ENCODE measurements at places on chromosomes 16 and 17.

DNA sequence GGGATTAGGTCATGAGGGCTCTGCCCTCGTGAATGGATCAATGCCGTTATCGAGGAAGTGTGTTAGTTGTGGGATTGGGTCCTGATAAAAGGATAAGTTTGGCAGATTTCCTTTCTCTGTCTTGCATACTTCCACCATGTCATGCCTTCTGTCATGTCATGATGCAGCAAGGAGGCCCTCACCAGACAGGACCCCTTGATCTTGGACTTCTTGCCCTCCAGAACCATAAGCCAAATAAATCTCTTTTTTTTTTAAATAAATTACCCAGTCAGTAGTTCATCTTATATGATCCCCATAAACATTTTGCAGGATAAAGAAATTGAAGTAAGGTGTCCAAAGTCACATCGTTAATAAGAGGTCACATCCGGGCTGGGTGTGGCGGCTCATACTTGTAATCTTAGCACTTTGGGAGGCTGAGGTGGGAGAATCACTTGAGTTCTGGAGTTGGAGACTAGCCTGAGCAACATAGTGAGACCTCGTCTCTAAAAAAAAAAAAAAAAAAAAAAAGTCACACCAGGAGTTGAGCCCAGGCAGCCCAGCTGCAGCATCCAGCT is 25.2 kb downstream of the HEXIM2 start:
- DNase-seq, result no peak

DNA sequence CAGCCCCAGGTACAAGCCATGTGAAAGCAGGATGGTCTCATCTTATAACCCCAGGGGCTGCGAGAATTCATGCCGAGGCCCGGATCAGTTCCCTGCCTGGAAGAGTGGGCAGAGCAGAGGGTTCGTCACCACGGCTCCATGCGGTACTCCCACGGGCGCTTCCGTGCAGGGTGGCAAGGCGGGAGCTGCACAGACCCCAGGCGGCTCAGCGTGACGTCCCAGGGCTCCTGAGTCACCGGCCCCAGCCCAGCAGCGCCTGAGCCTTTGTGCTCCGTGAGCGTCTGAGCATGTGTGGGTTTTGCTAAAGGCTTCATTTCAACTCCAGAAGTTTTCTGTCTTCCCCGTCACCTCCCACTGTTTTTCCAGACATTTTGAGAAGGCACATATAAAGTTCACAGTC is 71.2 kb upstream of the CHMP6 start:
- DNase-seq, result no peak

- DNase-seq, result no peak
Observed at GRCh38 chr17:57810721-57811637, 38.9 kb downstream of the MRPS23 start.

DNA sequence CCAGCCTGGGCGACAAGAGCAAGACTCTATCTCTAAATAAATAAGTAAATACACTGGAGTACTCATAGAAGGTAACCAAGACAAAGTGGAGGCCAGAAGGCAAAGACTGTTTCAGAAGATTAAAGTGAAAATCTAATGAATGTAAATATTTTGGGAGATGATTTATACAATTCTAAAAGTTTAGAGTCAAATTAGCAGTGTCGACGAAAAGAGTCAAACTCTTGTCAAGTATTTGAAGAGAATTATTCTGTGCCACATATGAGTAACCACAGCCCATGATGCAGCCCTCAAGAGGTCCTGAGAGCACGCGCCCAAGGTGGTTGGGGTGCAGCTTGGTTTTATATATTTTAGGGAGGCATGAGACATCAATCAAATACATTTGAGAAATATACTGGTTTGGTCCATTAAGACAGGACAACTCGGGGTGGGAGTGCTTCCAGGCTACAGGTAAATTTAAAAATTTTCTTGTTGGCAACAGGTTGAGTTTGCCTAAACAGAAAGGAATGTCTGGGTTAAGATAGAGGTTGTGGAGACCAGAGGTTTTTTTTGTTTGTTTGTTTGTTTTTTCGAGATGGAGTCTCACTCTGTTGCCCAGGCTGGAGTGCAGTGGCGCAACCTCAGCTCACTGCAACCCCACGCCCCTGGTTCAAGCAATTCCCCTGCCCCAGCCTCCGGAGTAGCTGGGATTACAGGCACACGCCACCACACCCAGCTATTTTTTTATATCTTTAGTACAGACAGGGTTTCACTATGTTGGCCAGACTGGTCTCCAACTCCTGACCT is 3.5 kb downstream of the CFDP1 start:
- no peak for DNase-seq

- no peak for DNase-seq
Observed at GRCh38 chr16:69538808-69539207, 27.0 kb upstream of the NFAT5 start.

DNA sequence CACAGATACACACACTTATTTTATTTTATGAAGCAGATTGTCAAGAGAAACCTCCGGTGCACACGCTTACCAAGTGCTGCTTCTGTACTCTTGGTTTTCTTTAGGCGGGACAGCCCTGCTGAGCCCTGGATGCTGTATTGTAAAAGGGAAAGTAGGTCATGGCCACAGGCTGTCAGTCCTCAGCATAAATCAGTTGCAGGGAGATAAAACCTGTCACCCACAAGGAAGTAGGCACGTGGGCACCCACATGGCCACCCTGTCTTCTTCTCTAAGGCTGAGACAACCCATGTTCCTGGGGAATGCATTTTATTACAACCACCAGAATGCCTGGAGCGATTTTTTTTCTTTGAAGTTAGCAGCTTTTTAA is 59.3 kb downstream of the ASIC2 start:
- DNase-seq, result no peak

DNA sequence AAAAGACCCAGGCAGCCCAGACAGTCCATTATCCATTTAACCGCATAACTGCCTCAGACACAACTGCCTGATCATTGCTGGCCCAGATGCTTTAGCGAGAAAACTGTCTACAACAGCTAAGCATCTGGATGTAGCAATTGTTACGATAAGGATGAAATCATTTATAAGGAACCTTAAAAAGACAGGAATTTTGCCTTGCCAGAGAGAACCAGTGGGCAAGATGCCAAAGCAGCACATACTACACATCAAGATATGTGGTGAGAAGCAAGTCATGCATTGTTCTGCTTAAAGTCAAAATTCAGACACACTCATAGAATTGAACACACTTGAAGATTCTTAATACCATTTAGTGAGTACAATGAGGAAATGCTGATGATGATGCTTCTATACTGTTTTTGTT is 1525.3 kb downstream of the CDH8 start:
- no peak for DNase-seq

- DNase-seq, result no peak
Observed at GRCh38 chr16:28191364-28191960, 20.3 kb downstream of the XPO6 start.

DNA sequence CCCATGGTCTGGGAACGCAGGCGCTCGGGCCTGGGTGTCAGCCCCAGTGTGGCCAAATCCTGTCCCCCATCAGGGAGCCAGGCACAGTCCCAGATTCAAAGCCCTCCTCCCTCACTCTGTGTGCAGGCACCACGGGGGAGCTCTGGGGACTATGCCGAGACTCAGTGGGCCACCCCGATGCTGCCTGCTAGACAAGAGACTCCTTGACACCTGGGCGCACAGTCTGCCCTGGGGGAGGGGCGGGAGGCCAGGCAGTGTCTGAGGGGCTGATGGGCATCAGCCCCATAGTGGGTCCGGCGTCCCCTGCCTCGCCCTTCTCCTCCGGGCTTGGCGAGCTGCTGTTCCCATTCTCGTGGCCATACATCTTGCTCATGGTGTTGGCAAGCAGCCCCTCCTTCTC is 8.5 kb upstream of the CD79B start:
- no peak for DNase-seq

DNA sequence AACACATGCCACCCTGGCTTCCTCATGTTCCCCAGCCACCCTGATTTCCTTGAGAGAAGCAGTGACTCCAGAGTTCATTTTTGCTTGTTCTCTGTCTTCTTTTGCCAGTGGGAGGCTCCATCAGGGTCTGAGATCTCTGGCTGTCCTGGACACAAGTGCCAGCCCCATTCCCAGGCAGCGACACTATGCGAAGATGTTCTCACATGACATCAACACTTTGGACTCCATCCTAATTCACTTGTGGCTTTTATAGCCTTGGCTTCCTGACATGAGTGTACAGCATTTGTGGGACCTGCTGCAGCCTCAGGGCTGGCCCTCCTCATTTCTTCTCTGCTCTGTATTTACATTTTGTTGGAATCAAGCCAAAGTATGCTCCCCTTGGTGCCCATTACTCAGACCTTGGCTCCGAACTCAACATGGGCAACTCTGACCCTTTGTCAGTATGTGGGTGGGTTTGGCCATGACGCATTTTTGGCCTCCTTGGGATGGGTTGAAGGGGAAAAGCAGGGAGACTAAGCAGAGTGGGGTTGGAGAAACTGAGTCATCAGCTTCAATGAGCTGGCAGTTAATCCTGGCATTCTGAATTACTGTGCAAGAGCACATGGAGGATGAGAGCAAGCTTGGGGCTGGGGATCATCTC is 119.0 kb upstream of the EEF2KMT start:
- DNase-seq, result no peak

DNA sequence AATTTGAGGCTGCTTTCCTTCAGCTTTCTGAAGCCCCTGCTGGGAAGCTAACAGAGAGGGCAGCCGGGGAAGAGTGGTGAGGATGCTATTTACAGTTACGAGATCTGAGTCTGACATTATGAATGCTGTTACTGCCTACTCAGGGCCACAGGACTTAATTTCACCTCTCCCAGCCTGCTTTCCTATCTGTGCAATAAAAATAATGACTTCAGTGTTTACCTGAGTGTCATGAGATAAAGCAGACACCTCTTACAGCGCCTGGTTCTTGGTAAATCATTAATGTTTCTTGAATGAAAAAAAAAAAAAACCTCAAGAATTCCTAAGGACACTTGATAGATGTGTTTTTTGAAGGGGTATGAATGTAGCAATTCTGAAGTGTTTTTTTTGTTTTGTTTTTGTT is 24.2 kb upstream of the CPHXL start:
- DNase-seq, result no peak

DNA sequence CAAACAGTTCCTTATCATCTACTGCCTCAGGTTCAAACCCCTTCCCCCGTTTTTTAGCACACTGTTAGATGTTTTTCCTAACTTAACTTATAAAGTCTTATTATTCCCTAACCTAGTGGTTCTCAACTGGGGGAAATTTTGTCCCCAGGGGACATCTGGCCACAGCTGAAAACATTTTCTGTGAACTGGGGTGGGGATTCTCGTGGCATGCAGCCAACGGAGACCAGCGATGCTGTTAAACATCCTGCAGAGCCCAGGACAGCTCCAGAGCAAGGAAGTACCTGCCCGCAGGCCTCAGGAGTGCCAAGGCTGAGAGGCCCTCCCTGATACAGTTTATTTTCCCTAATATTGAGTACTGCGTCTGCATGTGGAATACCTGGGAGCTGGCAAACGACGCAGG is 24.3 kb downstream of the ZCCHC14 start:
- DNase-seq, result no peak

DNA sequence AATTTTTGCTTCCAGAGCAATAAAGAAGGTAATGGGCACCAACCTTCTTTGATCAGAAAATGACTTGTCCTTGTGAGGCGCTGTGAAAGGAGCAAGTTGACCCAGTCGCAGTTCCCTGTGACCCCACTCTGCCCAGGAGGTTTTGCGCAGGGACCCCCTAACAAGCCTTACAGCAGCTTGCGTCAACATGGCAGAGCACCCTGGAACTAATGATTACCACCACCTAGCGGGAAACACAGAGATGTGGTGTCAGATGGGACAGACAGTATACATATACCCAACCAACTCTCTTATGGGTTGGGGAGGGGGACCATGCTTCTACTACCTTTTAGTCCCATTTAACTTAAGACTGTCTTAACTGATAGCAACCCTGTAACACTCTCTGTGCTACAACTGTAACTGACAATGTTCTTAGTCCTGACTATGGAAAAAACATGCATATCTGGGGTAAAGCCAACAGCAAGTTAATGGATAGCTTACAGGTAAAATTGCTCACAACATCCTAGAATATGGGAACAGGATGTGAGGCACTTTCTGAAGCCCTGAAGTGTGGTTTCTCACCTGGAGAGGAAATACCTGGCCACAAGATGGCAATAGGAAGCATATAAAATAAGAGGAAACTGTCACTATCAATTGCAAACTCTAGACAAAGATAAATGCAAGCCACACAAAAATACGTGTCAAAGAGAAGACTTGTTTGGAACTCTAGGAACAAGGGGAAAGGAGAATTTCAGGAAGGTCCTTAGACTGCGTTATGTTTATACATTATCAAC is 3.0 kb downstream of the KARS1 start:
- no peak for DNase-seq

DNA sequence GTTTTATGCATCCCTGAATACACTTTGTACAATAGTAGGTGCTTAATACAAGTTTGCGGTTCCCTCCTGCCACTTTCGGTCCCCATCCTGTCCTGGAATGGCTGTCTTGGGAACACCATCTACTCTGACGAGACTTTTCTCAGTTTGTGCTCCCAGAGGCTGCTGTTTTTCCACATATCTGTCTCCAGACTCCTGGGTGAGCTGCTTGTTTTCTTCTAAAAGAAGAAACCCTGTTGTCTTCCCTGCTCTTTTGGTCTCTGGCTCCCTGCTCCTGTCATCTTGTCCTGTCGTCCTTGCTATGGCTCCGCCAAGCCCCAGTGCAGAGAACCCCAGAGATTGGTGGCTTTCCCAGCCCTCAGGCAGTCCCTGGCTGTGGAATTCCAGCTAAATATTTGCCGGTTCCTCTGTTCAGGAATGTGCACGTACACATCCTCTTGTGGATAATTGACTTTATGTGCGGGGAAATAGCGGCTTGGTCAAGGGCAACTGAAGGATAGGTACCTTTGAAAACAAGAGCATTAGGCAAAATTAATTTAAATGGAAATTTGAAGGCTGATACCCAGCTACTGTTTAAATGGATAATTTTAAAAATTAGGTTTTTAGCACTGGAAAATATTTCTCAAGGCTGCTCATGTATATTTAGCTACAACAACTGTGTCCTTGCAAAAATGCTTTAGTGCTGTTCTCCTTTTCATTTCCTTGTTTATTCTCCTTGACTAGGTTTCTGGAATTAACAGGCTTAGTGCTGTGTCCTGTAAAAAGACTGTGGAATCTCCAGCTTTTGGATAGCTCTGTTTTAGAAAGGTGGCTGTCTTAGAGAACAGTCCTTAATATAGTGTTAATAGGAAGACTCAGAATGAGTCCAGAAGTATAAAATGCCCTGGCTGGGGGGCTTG is 50.2 kb upstream of the SLC12A3 start:
- no peak for DNase-seq

GRCh38 chr17:57442914-57443571 is 186.7 kb downstream of the MSI2 start:
- no peak for DNase-seq

DNA sequence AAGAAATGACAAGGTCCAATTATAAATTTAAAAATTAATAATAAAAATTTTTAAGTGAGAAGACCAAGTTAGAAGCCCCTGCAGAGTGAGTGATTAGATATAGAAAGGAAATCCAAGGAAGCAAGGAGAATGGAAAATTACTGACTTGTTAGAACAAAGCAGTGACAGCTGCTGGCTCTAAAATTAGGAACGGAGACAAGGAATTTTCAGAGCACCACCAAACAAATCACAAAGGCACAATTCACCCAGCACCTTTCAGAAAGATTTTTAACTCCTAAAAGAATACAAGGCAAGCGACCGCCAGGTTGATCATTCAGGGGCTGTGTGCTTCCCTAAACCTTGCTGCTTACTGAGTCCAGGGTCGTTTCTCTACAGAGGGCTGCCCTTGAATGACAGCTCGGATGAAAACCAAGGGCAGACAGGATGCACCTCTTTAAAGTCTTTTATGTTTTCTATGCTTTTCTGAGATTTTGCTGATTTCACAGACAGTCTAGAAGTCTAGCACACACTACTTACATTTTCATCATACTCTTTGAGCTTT is 45.4 kb upstream of the GINS3 start:
- no peak for DNase-seq

GRCh38 chr16:47613251-47613650 is 152.1 kb downstream of the PHKB start:
- DNase-seq, result no peak

- DNase-seq, result no peak
Observed at GRCh38 chr17:2808367-2809335, 12.4 kb downstream of the RAP1GAP2 start.
